ENCODE measurements at places on chromosomes 7 and 10. TPM values are rescaled to one million over a fixed set of nuclear protein-coding genes. Genes with fewer than 3 reads are reported as not detected.
A peak's percentile ranks its signal among the peaks of the same experiment; 100 is the strongest.

The PRRT4 gene
- total RNA-seq, result 6.6 TPM

The ENTPD1 gene
- total RNA-seq, result 26.0 TPM

The AGAP4 gene
- total RNA-seq, result 31.5 TPM

The CDC14C gene
- total RNA-seq, result not detected

The NUTM2B gene
- total RNA-seq, result 0.21 TPM

The EMX2 gene
- total RNA-seq, result 1.5 TPM

The MYO1G gene
- 10.5 TPM for total RNA-seq

DNA sequence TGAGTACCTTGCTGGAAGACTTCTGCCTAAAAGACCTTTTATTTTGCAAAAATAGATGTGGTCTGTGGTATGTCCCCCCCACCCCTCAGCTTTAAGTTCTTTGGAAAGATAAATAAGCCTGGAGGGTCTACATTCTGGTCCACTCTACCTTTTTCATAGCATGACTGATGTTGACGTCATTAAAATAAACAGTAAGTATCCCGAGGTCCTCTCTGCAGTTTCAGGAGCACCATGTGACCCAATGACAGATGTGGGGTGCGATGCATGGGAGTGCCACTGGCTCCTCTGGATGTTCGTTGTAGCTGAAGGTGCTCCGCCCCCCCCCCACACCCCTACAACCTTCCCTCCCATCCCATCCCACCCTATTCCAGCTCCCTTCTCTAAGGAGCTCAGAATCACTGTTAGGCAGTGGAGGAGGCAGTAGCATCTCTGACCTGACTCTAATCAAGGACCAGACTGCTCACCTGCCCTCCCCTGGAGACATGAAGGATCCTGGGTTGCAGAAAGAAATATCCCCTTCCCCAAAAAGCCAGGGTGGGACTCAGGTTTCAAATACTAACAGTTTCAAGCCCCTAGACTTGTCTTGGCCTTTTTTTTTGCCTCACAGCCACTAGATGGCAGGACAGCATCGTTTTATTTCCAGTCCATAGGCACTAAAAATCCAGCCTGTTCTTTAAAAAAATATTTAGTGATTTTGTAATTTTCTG is 25.1 kb downstream of the CASP7 start:
- peak; percentile 23 for DNase-seq

GRCh38 chr10:79166312-79166721 is 97.6 kb downstream of the ZMIZ1 start:
- DNase-seq, result no peak

DNA sequence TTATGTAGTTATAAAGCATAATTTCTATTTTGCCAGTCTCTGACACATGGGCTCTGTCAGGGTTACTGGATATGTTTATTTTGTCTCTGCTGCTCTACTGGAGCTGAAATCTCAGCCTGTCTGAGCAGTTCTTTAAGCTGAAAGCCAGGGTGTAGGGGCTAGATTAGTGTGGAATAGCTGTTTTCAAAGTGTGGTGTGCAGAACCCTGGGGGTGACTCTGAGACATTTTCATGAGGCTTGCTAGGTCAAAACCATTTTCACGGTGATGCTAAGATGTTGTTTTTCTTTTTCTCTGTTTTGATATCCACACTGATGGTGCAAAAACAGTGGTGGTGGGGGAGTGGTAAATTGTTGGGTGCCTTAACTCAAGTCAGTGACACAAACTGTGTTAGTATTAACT is 45.5 kb downstream of the CREM start:
- no peak for DNase-seq

- DNase-seq, result no peak
Measured at GRCh38 chr10:9510626-9511025, 1456.1 kb downstream of the GATA3 start.

DNA sequence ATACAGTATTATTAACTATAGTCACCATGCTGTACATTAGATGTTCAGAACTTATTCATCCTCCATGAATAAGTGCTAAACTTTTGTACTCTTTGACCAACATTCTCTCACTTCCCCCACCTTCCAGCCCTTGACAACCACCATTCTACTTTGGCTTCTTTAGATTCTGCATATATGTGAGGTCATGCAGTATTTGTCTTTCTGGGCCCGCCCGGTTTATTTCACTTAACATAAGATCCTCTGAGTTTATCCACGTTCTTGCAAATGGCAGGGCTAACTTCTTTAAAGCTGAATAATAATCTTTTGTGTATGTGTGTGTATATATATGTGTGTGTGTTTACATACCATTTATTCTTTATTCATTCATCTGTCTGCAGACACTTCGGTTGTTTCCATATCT is 336.8 kb downstream of the BBS9 start:
- no peak for DNase-seq

DNA sequence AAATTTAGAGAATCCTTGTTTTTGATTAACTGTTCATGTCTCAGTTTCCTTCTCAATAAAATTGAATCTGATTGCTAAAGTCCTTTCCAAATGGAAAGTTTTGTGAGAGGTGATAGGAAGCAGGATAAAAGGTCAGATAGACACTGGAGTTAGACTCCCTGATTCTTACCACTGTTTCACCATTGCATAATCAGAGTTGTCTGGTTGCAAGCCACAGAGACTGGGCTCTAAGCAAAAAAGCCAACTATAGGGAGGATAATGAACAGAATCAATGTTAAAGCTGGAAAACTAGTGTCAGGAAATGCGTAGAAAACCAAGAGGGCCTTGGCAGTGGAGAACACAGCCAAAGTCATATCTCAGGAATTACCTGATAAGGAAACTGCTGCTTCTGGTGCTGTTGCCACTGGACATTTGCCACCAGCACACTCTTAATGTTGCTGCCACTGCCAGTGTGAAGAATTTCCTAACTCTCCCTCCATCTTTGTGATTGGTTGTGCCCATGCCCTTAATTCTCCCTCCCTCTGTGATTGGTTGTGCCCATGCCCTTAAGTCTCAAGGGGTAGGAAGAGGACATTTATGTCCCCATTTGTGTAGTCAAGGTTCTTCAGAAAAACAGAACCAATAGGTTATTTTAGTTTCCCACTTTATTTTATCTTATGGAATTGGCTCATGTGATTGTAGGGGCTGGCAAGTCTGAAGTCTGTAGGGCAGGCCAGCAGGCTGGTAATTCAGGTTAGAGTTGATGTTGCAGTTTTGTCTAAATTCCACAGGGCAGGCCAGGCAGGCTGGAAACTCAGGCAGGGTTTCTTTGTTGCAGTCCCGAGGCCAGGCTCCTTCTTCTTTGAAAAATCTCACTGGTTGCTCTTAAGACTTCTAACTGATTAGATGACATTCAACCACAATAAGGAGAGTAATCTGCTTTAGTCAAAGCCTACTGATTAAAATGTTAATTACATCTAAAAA is 639.0 kb downstream of the REEP3 start:
- no peak for DNase-seq

GRCh38 chr7:149787428-149788299 is 14.3 kb upstream of the ZNF467 start:
- no peak for DNase-seq

GRCh38 chr7:126720232-126720631 is 532.5 kb downstream of the GRM8 start:
- DNase-seq, result no peak

DNA sequence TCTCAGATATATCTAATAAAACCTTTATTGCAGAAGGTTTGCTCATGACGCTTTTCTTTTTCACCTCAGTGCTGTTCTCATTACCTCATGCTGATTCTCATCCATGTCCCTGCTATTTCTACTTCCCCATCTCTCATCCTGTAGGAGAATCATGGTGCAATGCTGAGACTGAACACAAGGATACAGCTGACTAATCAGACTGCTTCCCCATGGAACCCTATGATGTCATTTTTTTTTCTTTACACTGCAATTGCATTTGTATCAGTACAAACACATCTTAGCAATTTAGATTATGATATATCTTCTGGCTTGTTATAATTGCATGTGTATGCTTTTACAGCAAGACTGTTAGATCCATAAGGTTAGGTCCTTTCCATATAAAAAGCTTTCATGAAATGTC is 93.7 kb downstream of the SEMA3A start:
- no peak for DNase-seq

GRCh38 chr7:91915401-91916050 is 25.1 kb upstream of the AKAP9 start:
- no peak for DNase-seq

DNA sequence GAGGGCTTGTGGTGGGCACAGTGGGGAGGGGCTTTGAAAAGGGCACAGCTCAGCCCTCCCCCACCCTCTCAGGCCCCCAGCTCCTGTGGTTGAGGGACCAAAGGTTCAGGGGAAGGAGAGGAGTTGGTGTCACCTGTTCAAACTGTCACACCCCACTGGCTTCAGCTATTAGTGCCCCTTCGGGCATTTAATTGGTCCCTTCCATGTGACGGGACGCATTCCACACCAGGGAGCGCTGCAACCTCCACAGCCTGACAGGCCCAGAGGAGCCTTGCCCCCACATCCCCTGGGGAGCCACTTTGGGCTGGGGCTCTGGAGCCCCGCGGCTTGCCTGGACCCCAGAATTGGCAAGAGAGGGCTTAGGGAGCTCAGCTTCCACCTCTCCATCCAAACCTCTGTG is 75.7 kb downstream of the C10orf105 start:
- no peak for DNase-seq

GRCh38 chr10:69994262-69994661 is 58.4 kb upstream of the MACROH2A2 start:
- no peak for DNase-seq
